ENCODE measurements at places on chromosomes 4 and X.

DNA sequence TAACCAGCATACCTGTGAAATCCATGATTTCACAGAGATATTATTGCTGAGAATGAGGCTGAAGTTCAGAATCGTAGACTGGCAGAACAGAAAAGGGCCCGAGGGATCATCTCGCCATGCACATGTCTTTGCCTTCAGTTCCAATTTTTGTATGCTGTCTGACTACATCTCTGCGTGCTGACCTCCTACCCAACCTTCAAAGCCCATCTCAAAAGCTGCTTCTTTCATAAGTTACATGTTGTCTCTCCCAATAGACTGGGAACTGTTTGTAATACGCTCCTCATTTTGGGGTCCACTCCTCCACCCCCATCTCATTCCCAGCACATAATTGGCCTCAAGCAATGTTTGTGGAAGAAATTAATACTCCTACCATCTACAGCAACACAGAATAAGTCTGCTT is 78.2 kb downstream of the RTL5 start:
- no peak for DNase-seq

GRCh38 chrX:120457766-120458180 is 11.3 kb downstream of the LAMP2 start:
- DNase-seq = peak; percentile 82

- DNase-seq = peak; percentile 56
Observed at GRCh38 chr4:167021545-167022155, 212.6 kb downstream of the SPOCK3 start.

DNA sequence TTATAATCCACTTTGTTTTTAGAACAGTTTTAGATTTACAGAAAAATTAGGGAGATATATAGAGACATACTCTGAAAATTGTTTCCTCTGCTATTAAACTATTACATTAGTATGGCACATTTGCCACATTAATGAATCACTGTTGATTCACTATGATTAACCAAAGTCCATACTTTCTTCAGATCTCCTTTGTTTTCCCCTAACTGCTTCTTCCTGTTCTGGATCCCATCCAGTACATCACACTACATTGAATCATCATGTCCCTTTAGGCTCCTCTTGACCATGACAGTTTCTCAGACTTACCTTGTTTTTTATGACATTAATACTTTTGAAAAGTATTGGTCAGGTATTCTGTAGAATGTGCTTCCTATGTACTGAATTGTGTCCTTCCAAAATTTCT is 109.2 kb upstream of the EDNRA start:
- peak; percentile 77 for DNase-seq

- DNase-seq = peak; percentile 31
Observed at GRCh38 chr4:152640058-152640921, 39.5 kb downstream of the TMEM154 start.

GRCh38 chr4:147761218-147761883 is 29.5 kb downstream of the ARHGAP10 start:
- DNase-seq = no peak

- no peak for DNase-seq
Observed at GRCh38 chrX:13638826-13639225, 14.1 kb upstream of the TCEANC start.

GRCh38 chr4:123941306-123941705 is 544.7 kb downstream of the SPRY1 start:
- DNase-seq = peak; percentile 41

GRCh38 chr4:149999485-150000074 is 78.7 kb upstream of the DCLK2 start:
- peak; percentile 85 for DNase-seq

DNA sequence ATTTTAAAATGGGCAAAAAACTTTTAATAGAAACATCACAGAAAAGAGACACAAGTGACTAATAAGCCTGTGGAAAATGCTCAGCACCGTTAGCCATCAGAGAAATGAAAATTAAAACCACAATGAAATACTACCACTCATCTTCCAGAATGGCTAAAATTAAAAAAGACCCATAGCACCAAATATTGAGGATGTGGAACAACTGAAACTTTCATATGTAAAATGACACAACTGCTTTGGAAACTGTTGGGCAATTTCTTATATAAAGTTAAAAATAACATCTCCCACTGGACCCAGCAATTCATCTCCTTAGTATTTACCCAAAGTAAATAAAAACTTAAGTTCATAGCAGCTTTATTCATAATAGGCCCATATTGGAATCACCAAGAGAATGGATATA is 94.2 kb downstream of the TENM3 start:
- peak; percentile 25 for DNase-seq

DNA sequence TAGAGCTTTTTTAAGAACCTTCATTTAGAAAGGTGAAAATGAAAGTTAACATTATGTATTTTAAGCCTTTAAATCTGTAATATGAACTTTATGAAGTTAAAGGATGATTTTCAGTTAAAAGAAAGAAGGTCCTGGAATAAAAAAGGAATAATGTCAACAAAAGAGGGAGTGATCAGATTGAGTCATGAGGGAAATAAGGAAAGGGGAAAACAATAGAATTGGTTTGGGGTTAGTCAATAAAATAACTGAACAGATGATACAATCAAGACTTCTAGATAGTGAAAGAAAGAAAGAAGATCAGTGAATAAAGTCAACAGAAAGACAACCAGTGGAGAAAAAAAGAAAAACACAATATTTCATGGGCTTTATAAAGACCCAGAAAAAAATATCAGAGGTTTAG is 291.6 kb upstream of the ARSJ start:
- no peak for DNase-seq

GRCh38 chr4:144357975-144358374 is 217.5 kb upstream of the GYPA start:
- DNase-seq = no peak

DNA sequence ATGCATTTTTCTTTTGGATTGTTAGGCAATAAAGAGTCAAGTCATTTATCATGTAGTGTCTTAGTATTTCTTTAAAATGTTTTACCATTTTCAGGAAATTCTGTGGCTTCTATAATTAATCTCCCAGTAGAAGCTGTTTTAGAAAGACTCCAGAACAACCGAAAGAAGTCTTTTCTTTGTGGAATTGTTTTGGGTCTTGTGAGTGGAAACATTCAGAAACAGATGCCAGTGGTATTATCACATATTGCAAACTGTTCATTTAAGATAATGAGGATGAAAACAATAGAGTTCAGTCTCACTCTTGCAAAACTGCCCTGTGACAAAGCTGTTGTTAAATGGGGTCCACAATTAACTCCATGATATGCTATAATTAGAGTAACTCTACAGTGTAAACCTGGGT is 211.2 kb upstream of the KIT start:
- peak; percentile 33 for DNase-seq

GRCh38 chr4:94516999-94517398 is 65.3 kb downstream of the PDLIM5 start:
- no peak for DNase-seq

DNA sequence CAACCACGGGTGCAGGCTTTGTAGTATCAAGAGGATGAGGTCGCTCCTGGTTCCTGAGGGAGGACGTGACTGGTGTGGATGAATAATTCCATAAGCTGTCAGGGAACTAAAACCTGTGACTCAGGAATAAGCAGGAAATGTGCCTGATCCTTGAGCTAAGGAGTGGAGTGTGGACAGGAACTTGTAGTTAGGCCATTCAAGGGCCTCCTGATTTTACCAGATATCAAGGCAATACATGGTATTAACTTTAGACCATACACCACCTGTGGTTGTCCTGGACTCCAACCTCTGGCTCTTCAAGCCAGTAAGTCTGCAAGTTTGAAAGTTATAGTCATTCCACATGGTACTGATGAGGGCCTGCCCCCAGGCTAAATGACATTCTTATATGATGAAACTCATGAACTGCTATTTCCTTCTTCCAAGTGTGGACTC is 12.1 kb upstream of the ING2 start:
- peak; percentile 71 for DNase-seq

DNA sequence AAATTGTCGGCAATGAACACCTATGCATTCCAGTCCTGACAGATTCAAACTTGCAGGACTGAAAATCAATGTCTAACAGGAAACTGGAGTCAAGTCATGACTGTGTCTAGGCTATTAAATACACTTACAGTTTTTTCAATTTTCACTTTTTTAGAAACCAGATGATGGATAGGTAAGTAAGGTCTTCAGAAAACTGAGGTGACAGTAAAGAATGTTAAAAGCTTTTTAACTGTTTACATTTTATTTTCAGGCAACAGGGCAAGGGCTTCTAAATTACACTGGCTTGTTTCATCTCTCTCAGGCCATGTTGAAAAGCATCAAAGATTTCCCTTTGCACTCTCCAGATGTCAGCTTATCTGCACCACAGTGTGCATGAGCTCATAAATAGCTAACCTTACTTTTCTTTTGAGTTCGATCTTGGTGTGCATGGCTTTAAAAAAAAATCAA is 65.2 kb downstream of the SEC24D start:
- no peak for DNase-seq

DNA sequence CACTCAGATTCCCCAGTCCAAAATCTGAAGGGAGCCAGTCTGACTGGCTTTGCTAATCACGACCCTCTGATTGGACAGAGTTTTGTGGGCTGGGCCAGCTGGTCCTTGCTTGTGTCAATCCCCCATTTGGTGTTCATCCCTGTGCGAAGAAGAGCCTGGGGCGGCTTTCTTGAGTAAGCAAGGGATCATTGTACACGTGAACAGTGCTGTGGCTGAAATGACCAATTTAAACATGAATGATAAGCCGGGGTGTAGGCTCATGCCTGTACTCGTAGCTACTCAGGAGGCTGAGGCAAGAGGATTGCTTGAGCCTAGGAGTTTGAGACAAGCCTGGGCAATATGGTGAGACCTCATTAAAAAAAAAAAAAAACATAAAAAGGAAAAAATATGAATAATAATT is 379.1 kb downstream of the RAPGEF2 start:
- no peak for DNase-seq

DNA sequence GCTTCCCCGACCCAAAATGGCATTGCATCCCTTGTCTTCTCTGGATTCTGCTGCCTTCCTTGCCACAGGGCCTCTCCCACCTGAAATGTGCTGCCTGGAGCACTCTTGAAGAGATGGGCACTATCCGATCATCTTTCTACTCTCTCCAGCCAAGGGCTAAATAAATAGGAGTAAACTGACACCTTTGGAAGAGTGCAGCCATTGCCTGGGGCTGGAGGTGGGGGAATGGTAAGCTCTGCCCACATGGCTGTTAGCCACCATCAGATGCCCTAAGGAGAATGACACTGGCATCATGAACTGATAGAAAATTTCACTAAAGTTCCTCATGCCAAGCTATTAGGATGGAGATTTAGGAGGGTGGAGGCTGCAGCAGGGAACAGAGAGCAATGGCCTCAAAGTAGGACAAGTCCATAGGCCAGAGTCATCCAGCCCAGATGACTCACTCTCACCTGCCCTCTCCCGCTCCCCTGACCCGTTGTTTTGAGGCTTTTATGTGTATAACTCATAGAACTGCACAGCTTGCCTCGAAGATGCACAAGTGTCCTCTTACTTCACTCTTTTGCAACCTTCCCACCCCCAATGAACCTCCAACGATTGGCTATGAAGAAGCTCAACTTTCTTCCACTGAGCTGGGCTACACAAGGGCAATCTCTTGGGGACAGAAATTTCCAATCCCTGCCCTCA is 822 bp upstream of the PFKFB1 start:
- DNase-seq = no peak

- DNase-seq = no peak
Observed at GRCh38 chr4:10336471-10336870, 120.8 kb downstream of the ZNF518B start.

DNA sequence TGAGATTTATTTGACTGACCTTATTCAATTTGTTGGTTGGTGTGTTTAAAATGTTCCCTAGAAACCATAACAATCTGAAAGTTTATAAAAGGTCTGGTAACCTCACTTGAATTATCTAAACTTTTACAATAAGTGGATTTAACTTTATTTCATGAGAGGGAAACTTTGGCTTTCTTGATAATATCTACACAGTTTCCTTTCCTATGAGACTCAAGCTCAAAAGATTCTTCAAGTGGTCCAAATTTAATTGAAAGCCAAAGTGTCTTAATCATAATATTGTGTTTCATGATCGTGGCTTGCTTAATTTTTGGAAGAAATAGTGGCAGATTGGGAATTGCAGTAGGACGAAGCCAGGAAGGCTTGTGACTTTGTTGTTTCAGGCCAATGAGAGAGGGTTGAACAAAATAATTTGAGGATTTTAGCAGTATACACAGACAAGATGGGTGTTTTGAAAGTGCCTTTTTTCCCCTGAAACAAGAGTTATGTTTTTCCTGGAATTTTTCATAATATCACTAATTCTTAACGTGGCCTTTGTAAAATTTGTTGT is 55.0 kb downstream of the PHEX start:
- DNase-seq = no peak

DNA sequence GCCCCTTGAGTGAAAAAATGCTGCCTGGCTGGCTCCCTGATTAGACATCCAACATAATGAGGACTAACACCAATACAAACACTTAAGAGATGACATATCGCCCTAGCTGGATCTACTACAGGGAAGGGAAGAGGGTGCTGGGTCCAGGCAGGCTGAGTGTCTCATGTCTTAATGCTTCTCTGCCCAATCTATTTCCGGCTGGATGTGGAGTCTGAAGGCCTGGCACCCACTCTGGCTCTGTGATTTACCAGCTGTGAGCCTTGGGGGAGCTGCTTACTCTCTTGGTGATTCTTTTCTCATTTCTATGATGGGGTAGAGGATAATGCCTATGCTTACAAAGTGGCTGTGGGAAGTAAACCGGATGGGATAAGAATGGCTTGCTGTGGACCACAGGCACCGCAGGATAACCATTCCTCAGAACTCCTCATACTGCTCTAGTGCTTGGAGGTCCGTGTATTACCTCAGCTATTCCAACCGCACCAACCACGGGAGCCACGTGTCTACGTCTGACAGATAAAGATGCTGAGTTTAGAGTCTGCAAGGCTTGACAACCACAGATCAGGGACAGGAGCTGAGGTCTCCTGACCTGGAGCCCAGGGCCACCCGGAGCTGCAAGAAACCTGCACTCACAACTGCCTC is 161.7 kb downstream of the AFAP1 start:
- no peak for DNase-seq

- DNase-seq = no peak
Observed at GRCh38 chr4:31139767-31140166, 419.6 kb downstream of the PCDH7 start.

DNA sequence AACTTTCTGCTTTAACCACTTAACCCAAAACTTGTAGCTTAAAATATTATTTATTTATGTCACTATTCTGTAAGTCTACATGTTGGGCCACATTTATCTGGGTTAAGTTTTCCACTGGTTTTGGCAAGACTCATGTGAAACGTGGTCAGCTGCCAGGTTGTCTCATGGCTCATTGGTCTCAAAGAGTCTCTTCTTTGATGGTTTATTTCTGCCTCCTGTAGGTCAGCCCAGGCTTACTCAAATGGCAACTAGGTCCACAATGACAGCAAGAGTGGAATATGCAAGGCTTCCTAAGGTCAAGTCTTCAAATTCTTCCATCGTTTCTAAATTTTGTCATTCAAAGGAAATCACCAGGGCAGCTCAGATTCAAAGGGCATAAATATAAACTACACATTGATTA is 828.7 kb downstream of the PCDH7 start:
- no peak for DNase-seq

DNA sequence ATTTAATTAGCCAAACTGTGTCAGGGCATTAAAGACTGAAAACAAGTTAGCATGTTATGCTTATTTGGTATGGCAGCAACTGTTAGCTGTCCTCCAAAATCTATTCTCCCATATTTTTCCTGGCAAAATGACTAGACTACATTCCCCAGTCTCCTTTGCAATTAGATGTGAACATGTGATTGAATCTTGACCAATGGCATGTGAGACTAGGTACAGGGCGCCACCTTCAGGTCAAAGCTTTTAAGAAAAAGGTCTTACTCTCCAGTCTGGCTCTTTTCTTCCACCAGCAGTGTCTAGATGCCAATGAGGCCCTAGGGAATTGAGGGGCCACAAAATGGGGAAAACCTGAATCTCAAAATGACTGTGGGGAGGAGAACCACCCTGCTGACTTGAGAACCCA is 408.2 kb downstream of the SMARCA1 start:
- DNase-seq = peak; percentile 36
